ENCODE measurements at places on chromosomes 7 and 10. TPM values are rescaled to one million over a fixed set of nuclear protein-coding genes. Genes with fewer than 3 reads are reported as not detected.

DNA sequence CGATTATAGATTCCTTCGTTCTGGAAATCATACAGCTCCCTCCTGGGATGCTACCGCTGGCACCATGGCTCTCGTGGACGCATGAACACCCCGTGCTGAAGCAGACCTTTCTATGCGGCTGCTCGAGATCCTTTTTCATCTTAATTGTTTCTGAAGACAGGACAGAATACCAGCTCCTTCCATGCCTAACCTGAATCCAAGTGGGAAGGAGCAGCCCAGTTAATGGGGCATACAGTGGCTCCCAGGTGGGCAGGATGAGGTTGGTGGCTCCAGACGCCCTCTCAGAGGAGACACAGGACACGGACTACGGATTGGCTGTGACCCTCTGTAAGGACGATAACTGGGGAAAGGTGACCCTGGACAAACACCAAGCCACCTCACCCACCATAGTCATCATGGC, 18.4 kb upstream of the LOXL4 start:
- H3K4me1 ChIP-seq: no peaks in the 10 kb centered on the region
- no peak overlapping the region for H3K4me3 ChIP-seq
- H3K36me3 ChIP-seq: no peaks in the 10 kb centered on the region
- no peak overlapping the region for H3K27ac ChIP-seq

DNA sequence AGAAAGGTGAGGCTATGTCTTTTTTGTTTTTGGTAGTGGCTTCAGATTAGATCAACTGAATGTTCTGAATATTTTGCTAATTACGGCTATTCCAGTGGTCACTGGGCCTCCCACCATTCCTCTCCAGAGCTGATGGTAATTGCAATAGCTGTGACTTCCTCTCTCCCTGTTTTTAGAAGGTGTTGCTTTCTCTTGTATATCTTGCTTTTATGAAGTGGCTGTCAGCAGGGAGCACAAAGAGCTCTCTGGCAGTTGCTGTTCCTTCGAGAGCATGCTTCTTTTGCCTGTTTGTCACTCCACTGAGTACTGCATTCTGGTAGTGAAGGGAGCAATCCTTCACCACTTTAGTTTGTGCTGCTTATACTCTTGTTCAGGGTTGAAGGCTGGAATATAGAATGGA, 133.3 kb downstream of the EXOC4 start:
- no peak overlapping the region for H3K4me3 ChIP-seq
- no peak overlapping the region for H3K27ac ChIP-seq
- H3K27me3 ChIP-seq: no peaks in the 10 kb centered on the region
- peaks cover 11% of the 10 kb centered on the region for H3K36me3 ChIP-seq
- H3K4me1 ChIP-seq: peaks cover 21% of the 10 kb centered on the region

GRCh38 chr7:87600130-87601124, at the start of gene ABCB1:
TSS of gene ABCB1 (minus strand) at chr7:87600884. CDS start at chr7:87600184, 700 bp downstream.
- peak within 1 kb of the TSS; percentile 88 for H3K4me3 ChIP-seq
- peak; percentile 52 for DNase-seq
- peaks cover 29% of the 10 kb centered on the region for H3K4me1 ChIP-seq
- H3K27ac ChIP-seq: peak within 1 kb of the TSS; percentile 92

DNA sequence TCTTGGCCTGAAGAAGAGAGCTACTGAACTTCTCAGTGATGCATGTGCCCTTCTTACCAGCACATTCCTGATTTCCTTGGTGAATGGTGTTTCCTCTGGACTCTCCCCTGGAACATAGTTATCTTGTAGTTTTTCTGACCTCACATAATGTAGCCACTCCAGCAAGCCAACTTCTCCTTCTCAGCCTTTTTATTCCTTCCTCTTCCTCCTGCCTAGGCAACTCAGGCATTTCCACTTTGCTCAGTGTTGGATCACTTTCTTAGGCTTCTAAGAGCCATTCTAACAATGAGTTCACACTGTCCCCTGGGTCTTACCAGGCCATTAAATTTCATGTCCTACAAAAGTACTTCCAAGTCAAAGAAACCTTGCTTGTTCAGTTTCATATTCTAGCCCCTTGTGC, 3.6 kb upstream of the PTTG1IP2 start:
- no peak overlapping the region for H3K4me3 ChIP-seq
- peaks cover 12% of the 10 kb centered on the region for H3K4me1 ChIP-seq
- H3K36me3 ChIP-seq: peaks cover 3% of the 10 kb centered on the region
- no peak for DNase-seq
- peaks cover 1% of the 10 kb centered on the region for H3K27me3 ChIP-seq

GRCh38 chr10:69253171-69253570, 25.1 kb upstream of the HK1 start:
- H3K4me3 ChIP-seq: no peak overlapping the region
- H3K4me1 ChIP-seq: no peaks in the 10 kb centered on the region
- H3K27ac ChIP-seq: no peak overlapping the region
- H3K27me3 ChIP-seq: no peaks in the 10 kb centered on the region

- H3K4me1 ChIP-seq: no peaks in the 10 kb centered on the region
- no peak overlapping the region for H3K4me3 ChIP-seq
- H3K27me3 ChIP-seq: no peaks in the 10 kb centered on the region
- H3K36me3 ChIP-seq: peaks cover 29% of the 10 kb centered on the region
Observed at GRCh38 chr10:112735041-112735695, 214.9 kb upstream of the TCF7L2 start.

- no peak overlapping the region for H3K27ac ChIP-seq
- no peaks in the 10 kb centered on the region for H3K4me1 ChIP-seq
- no peak for DNase-seq
- peaks cover 2% of the 10 kb centered on the region for H3K27me3 ChIP-seq
- peaks cover 7% of the 10 kb centered on the region for H3K36me3 ChIP-seq
Observed at GRCh38 chr7:50228148-50228547, 76.4 kb upstream of the IKZF1 start.

DNA sequence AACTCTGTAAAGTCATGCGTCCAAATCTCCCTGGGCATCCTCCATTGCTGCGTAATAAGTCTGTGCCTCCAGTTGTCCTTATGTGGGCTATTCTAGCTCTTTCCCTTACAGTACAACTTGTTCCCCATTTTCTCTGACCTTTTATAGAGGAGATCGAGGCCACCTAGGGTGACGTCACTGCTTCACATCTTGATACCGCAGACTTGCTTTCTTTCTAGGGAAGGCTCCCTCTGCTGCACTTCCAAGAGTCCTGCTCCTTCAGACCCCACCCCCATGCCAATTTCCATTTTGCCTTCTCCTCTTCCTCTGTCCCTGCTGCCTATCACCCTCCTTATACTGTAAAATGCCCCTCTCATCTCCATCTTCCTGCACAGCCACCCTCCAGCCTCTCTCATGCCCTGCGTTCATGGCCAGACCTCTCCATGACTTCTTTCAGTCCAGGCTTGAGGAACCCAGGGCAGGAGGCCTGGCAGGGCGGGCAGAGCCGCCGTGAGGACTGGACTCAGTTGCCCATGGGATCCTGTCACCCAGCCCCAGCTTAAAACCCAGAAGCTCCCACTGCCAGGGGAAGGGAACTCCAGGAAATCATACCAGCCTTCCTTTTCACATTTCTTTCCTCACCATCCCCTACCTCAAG, 57.5 kb downstream of the CAMK1D start:
- peaks cover 2% of the 10 kb centered on the region for H3K27me3 ChIP-seq
- H3K27ac ChIP-seq: no peak overlapping the region
- H3K4me3 ChIP-seq: no peak overlapping the region
- no peak for DNase-seq

- H3K27ac ChIP-seq: peak overlapping the region; percentile 79
- peaks cover 89% of the 10 kb centered on the region for H3K4me1 ChIP-seq
- peaks cover 4% of the 10 kb centered on the region for H3K27me3 ChIP-seq
- DNase-seq: no peak
Observed at GRCh38 chr10:125141150-125141859, 19.1 kb downstream of the CTBP2 start.

- peaks cover under 1% of the 10 kb centered on the region for H3K27me3 ChIP-seq
- no peaks in the 10 kb centered on the region for H3K36me3 ChIP-seq
- DNase-seq: no peak
- H3K27ac ChIP-seq: no peak overlapping the region
- H3K4me1 ChIP-seq: no peaks in the 10 kb centered on the region
Observed at GRCh38 chr7:13800694-13801448, 188.6 kb downstream of the ETV1 start.

DNA sequence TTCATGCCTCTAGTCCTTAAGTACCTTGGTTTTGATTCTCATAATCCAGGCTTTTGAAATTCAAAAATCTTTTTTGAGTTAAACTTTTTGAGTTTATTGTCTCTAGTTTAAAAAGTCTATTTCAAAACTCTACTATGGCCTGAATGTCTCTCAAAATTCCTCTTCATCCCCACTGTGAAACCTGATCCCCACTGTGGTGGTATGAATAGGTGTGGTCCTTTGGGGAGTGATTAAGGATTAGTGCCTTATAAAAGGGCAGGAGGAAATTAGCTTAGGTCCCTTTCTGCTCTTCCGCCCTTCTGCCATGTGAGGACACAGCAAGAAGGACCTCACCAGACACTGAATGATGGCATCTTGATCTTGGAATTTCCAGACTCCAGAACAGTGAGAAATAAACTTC, 44.1 kb upstream of the JAZF1 start:
- no peak overlapping the region for H3K4me3 ChIP-seq
- no peaks in the 10 kb centered on the region for H3K4me1 ChIP-seq
- no peaks in the 10 kb centered on the region for H3K36me3 ChIP-seq
- no peak for DNase-seq

DNA sequence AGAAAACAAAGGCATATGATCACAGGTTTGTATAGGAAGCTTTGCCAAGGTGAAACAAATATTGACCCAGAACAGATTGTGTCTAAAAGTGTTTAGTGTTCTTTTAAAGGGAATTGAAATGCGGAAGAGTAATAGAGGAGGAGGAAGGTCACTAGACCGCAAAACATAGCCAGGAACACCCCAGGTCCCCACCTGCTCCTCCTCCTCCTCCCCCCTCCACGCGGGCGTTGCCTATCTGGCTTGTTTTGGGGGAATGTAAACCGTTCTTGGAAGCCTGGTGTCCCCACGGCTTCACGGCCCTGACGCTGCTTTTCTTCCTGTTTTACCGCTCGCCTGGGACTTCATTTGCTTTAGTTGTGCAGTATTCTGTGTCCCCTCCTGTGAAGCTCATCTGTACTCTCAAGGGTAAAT, 81.0 kb upstream of the PFKP start:
- peaks cover 3% of the 10 kb centered on the region for H3K27me3 ChIP-seq
- H3K4me1 ChIP-seq: peaks cover 6% of the 10 kb centered on the region
- DNase-seq: peak; percentile 5
- H3K27ac ChIP-seq: no peak overlapping the region

- H3K4me1 ChIP-seq: peaks cover 13% of the 10 kb centered on the region
- H3K36me3 ChIP-seq: peaks cover 6% of the 10 kb centered on the region
- H3K4me3 ChIP-seq: no peak within 1 kb of the TSS
- peak within 1 kb of the TSS; percentile 3 for H3K27ac ChIP-seq
- H3K27me3 ChIP-seq: peaks cover 4% of the 10 kb centered on the region
- no peak for DNase-seq
Observed at GRCh38 chr7:130207642-130208041, at the start of gene SSMEM1. TSS of gene SSMEM1 (plus strand) at chr7:130207860. CDS start at chr7:130207911, 51 bp downstream.

GRCh38 chr7:47581438-47581803, 490 bp downstream of the TNS3 start:
- no peaks in the 10 kb centered on the region for H3K4me1 ChIP-seq
- peaks cover 14% of the 10 kb centered on the region for H3K27me3 ChIP-seq
- H3K4me3 ChIP-seq: no peak overlapping the region
- no peak for DNase-seq
- H3K27ac ChIP-seq: no peak overlapping the region

DNA sequence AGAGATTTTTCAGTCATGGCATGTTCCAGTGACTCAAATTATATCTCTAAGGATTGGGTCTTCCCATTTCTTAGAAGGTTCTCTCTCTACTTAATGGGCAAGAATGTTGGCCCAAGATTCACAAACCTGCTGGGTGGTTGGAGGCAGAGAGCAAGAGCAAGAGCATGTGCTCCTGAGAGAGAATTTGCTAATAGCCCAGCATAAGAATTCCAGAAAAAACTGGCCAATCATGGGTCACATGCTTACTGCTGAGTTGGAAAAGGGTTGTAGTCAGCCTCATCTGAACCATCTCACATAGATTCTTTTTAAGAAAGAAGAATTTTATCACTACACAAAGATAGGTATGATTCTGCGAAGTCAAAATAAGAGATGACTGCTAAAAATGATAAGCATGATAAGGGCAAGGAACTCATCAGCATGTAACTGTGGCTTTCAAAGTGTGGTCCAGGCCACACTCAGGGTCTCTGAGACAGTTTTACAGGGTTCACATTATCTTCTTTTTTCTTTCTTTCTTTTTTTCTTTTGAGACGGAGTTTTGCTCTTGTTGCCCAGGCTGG, 8.2 kb upstream of the VCL start:
- no peak for DNase-seq
- peaks cover 7% of the 10 kb centered on the region for H3K27me3 ChIP-seq
- peak overlapping the region; percentile 6 for H3K27ac ChIP-seq

DNA sequence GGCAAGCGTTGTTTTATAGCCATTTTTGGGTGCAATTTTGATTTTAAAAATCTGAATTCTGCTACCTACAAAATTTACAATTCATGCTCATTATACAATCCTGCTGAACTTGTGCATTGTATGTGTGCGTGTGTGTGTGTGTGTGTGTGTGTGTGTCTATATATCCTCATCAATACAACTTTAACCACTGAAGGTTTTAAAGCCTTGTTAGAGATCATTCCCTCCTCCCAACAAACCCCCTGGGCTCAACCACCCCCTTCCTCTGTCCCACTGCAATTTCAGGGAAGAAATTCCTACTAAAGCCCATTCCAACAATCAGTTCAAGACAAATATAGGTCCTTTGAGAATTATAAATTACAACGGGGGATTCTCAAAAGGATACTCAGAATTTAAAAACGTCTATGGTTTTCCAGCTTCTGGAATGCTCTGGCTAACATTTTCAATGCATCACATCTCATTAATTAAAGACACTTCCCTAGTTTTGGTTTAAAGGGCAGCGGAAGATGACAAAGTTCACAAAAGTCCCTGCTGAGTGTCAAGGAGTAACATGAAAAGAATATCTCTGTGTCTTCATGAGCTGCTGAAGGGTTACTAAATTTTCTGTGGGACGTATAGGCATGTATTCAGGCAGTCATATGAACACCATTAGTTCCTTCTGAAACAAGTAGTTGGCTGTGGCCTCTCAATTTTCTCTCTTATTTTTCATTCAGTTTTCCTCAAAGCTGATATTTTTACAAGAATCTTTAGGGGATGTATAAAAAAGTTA, 889 bp upstream of the SEMA3A start:
- H3K27me3 ChIP-seq: peaks cover 4% of the 10 kb centered on the region
- no peak overlapping the region for H3K27ac ChIP-seq
- H3K4me3 ChIP-seq: peak overlapping the region; percentile 83
- no peaks in the 10 kb centered on the region for H3K36me3 ChIP-seq
- peaks cover 32% of the 10 kb centered on the region for H3K4me1 ChIP-seq
- DNase-seq: no peak

- no peaks in the 10 kb centered on the region for H3K36me3 ChIP-seq
- H3K27me3 ChIP-seq: peaks cover 1% of the 10 kb centered on the region
- H3K4me3 ChIP-seq: no peak overlapping the region
Observed at GRCh38 chr10:113782367-113782766, 30.9 kb downstream of the PLEKHS1 start.

The EN2 gene
- polyA plus RNA-seq: not detected

The JAKMIP3 gene
- not detected for polyA plus RNA-seq

The TCF7L2 gene
- not detected for polyA plus RNA-seq

The AKR1C1 gene
- not detected for polyA plus RNA-seq

The PTPN20 gene
- polyA plus RNA-seq: 1.5 TPM

The SAMD8 gene
- polyA plus RNA-seq: 12.6 TPM

The PNLIPRP1 gene
- polyA plus RNA-seq: not detected

The FBXL13 gene
- polyA plus RNA-seq: 0.07 TPM

The TMEM178B gene
- polyA plus RNA-seq: not detected

All from immature natural killer cell (primary cell).